ENCODE measurements at places on chromosomes 5 and 9. TPM values are rescaled to one million over a fixed set of nuclear protein-coding genes. Genes with fewer than 3 reads are reported as not detected.

DNA sequence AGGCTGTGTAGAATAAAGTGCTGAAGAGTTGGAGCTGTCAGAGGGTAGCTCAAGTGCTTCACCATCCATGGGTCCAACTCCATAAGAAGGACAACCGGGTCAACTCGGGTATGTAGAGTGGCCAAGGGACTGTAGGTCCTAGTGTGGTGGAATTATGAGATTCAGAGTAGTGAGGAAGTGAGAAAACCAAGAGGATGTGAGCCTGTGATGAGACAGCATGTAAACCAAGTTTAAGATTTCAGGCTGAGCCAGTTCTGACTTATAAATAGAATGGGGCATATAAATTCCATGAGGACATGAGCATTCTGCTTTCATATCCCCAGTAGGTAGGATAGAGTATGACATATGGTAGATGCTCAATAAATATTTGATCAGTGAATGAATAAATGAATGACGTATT is 96.3 kb downstream of the CFAP95 start:
- no peak for DNase-seq

GRCh38 chr5:75277463-75277862 is 40.8 kb upstream of the ANKRD31 start:
- DNase-seq = no peak

GRCh38 chr9:137564817-137565411 is 13.2 kb downstream of the MRPL41 start:
- no peak for DNase-seq

Gene OTULINL
- total RNA-seq = 11.8 TPM

GRCh38 chr9:72445306-72445995 is 76.0 kb upstream of the TMC1 start:
- no peak for DNase-seq

DNA sequence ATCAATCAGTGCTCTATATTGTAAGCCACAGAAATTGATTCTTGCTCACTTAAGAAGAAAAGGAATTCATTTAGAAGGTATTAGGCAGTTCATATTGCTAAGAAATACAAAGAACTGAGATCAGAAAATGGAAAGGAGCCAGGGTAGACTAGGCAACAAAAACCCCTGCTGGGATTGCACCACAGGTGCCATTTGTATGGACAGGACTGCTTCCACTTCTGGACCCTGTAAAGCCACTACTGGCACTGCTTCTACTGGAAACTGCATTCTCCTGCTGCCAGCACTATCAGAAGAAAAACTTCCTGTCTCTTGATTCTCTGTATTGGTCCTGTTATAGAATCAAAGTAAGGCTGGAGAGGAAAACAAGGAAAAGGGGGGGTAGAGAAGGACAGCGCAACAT is 45.9 kb downstream of the CERT1 start:
- no peak for DNase-seq

- no peak for DNase-seq
Measured at GRCh38 chr9:101620452-101620851, 25.7 kb upstream of the PPP3R2 start.

- DNase-seq = no peak
Measured at GRCh38 chr5:135434591-135435466, 12.3 kb downstream of the DCANP1 start.

DNA sequence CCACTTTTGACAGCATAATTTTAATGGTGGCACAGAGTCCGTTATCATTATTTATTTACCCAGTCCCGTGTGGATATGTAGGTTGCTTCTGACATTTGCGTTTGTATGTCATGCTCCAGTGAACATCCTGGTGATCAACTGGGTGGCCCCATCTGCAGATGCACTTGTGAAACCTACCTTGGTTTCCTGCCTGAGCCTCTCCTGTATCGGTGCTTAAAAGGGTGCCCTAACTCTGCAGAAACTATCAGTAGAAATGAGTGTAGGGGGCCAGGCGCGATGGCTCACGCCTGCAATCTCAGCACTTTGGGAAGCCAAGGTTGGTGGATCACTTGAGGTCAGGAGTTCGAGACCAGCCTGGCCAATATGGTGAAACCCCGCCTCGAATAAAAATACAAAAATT is 92.1 kb upstream of the IER5L start:
- DNase-seq = no peak

Data from omental fat pad (tissue), 4 donors.